Activated CD4-positive, alpha-beta T cell treated with anti-CD3 and anti-CD28 coated beads, Interleukin-2, Interleukin-4, amounts not matched to agents 100 ng/mL and 50 ng/mL, durations not matched to agents 16 hours and 8 hours (primary cell): ENCODE measurements at places on chromosomes 2 and 18.

DNA sequence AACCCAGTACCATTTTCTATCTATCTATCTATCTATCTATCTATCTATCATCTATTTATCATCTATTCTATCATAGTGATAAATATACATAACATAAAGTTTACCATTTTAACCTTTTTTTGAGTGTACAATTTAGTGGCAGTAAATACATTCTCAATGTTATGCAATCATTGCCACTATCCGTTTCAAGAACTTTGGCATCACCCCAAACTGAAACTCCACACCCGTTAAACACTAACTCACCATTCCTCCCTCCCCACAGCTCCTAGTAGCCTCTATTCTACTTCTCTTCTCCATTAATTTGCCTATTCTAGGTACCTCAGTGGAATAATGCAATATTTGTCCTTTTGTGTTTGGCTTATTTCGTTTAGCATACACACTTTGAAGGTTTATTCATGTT is 82.5 kb upstream of the KCNE4 start:
- DNase-seq: no peak

- DNase-seq: no peak
Measured at GRCh38 chr2:120774557-120775160, 39.0 kb downstream of the GLI2 start.

- no peak for DNase-seq
Measured at GRCh38 chr2:211931314-211931713, 607.3 kb downstream of the ERBB4 start.

DNA sequence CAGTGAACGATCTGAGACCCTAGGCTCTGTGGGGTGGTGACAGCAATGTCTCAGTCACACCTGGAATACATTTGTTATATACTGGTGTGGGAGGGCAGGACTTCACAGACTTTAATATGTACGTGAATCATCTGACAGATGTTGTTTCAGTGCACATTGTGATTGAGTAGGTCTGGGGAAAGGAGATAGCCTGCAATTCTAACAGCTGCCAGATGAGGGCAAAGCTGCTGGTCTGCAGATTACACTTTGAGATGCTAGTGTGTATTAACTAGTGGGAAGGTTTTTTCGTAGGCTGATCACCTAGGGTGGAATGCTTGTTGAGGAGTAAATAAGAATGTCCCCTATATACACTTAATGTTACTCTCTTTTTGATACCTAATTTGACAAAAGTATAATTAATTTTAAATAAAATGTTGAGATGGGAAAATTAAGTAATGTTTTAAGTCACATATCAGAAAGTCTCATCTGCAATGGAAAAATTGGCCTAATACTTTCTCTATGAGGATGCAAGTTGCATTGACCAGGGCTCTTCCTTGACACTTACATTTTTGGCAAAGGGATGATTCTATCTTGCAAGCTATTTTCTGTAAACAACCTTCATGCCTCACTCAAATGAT is 496.9 kb upstream of the HNMT start:
- peak; percentile 19 for DNase-seq

GRCh38 chr2:73074110-73075069 is 2.9 kb upstream of the SFXN5 start:
- no peak for DNase-seq

GRCh38 chr2:105005181-105005951 is 32.5 kb upstream of the MRPS9 start:
- no peak for DNase-seq

DNA sequence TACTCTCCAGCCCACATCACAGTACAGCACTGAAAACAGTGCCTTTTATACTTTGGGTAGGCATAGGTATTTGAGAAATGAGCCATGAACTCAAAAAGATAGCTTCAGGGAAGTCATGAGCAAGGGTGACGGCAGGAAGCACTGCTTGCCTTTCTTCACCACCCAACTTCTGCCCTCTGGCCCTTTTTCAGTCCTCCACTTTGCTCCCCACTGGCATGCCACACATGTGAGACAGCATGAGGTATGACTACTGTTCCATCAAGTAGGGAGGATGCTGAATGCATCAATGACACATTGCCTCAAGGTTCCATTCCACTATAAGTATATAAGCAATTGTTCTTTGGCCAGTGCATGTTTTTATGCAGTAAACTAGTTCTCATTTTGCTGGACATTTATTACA is 373.0 kb downstream of the NRXN1 start:
- no peak for DNase-seq

DNA sequence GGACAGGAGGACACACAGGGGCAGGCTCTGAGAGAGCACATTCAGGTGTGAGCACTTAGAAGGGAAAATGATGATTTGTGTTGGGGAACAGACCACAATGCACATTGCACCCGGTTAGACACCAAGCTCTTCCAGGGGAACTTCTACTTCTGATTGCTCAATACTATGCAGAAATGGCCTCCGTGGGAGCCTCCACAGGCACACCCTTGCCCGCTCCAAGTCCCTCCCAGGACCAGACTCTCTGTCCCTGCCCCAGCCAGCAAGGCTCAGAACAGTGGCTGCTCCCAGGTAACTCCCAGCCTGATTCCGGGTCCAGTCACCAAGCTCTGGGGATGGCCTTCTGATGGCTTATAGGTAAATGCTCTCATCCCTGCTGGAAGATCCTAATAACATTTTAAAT is 56.2 kb downstream of the BCL2L11 start:
- DNase-seq: no peak

- peak; percentile 78 for DNase-seq
Measured at GRCh38 chr18:63951302-63951705, 2.2 kb downstream of the HMSD start.

- DNase-seq: no peak
Measured at GRCh38 chr2:19963386-19963785, 26.5 kb downstream of the WDR35 start.

DNA sequence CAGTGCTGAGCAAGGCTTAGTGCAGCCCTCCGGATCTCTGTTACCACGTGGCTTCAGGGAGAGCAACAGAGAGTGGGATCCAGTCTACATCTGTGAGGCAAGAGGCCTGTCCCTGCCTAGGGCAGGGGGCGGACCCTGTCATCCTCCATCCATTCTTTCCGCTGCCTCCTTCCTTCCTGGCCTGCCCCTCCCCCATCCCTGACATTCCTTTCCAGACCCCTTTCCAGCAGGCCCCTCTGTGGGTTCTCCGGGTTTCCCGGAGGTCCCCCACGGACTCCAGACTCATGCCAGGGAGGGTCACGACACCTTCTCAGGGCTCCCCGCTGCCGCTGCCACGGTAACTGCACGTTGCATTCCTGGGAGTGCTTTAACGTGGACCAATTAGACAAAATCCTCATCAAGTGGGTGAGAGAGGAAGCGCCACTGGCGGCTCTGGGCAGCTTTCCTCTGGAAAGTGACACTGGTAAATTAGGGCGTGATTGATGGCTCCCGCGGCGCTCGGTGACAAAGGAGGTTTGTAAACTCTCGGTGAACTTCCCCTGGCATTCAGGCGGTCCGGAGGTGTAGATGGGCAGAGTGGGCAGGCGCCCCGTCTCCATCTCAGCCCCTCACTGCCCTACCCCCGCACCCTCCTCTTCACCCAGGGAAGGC is 11.4 kb downstream of the ATOH8 start:
- DNase-seq: no peak

- no peak for DNase-seq
Measured at GRCh38 chr2:239616729-239617128, 215.9 kb upstream of the HDAC4 start.
